ENCODE measurements at places on chromosomes 7 and 10.
A peak's percentile ranks its signal among the peaks of the same experiment; 100 is the strongest.

GRCh38 chr10:15868006-15868405 lies 7.7 kb upstream of the MINDY3 start:
- no peak for DNase-seq

DNA sequence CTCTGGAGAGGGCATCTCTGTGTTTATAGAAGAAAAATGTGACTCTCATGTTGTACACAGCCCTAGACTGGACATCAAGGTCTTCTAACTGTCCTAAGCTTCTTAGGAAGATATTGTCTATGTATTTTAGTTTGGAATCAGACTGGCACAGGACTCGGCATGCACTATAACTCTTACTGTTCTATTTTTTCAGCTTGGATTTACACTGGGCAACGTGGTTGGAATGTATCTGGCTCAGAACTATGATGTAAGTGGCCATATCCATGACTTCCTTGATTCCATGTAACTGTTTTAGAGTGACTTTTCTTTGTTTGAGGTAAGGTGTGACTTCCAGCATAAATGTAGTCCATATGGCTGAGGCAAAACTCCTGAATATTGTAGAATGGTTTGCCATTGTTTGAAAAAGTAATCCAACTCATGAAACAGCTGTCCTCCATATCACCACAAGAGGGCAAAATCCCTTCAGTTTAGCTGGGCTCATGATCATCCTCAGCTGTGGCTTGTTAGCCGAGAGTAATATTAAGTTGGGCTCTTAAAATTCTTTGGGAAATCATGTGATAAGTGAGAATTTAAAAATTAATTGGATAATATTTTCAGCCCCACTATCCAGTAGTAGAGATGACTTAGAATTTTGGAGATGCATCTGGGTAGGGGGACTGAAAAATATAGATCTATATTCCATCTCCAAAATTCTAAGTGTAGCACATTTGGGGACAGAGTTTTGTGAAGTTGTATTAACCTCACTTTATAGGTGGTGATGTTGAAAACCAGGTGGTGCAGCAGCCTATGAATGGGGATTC lies 10.4 kb downstream of the STMP1 start:
- no peak for DNase-seq

DNA sequence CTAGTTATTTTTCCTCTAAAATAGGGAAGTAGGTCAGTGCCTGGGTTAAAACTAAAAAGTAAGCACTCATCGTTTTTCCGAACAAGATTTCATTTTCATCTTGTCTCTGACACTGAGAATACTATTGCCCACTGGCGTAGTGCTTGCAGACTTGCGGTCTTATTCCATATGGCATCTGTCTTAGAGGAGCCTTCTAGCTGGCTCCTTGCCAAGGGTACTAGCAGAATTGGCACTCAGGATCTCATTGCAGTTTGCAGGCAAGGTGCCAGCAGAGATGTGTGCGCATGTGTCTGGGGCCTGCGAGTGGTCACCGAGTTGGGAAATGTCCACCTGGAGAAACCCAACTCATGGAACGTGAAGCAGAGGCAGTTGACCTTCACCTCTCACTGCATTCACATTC lies 143.4 kb downstream of the CELF2 start:
- DNase-seq: no peak

DNA sequence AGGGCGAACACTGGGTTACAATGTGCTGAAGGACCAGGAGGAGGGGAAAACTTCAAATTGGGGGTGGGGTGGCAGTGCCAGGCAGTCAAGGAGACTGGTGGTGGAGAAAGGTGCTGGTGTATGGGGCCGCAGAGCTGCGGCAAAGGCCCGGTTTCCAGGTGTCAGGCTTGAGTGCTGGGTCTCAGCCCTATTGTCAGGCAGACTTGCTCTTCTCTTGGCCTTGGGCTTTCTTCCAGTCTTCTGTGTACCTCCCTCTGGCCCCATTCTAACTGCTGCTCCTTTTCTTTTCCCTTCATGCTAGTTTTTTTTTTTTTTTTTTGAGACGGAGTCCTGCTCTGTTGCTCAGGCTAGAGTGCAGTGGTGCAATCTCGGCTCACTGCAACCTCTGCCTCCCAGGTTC lies 51.0 kb downstream of the POLR3A start:
- DNase-seq: no peak

DNA sequence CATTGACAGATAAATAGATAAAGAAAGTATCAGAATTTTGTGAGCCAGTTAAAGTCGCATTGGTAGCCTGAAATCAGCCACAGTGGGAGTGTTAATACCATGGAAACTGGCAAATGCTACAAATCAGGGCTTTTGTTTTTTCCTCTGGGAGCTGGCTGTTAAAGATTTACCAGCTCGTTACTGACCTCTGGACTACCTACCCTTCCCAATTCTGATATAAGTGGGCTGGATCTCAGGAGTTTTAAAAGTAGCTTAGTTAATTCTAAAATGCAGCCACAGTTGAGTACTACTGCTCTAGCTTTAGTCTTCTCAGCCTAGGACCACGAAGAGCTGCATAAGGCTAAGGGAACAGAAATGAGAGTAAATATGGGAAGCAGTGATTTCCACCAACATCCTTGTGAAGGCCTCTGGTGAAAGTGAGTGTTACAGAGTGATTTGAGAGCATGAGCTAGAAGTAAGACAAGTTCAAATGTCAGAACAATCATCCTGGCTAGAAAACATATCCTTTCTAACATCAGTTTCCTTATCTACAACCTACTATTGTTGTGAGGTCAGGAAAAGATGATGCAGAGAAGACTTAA lies 53.2 kb downstream of the A1CF start:
- DNase-seq: no peak

GRCh38 chr7:3094701-3095445 lies 51.2 kb upstream of the CARD11 start:
- DNase-seq: no peak

- no peak for DNase-seq
Observed at GRCh38 chr10:73061743-73062142, 34.9 kb downstream of the P4HA1 start.

DNA sequence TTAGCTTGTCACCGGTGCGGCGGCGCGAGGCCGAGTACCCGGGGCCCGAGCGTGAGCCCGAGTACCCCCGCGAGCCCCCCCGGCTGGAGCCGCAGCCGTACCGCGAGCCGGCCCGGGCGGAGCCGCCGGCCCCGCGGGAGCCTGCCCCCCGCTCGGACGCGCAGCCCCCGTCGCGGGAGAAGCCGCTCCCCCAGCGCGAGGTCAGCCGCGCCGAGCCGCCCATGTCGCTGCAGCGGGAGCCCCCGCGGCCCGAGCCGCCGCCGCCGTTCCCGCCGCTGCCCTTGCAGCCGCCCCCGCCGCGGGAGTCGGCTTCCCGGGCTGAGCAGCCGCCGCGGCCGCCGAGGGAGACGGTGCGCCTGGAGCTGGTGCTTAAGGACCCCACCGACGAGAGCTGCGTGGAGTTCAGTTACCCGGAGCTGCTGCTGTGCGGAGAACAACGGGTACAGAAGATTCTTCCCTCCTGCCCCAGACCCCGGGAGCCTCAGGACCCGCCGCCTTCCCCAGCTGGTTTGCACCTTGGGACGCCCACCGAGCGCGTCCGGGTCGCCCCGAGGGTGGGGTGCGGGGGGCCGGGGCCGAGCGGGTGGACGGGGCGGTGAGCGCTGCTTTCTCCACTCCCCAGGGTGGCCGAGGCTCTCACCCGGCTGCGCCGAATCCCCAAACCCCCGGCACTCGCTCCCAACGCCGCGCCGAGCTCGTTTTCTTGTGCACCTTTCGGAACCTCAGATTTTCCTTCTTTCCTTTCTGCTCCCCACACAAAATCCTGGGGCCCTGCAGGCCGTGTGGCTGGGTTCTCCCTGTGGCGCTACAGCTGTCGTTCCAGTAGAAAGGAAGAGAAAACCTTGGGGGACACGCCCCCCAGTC lies 708 bp downstream of the UBN2 start:
- no peak for DNase-seq

- DNase-seq: no peak
Observed at GRCh38 chr10:784403-785088, 95.1 kb upstream of the DIP2C start.

- no peak for DNase-seq
Observed at GRCh38 chr7:105269397-105269796, 119.3 kb downstream of the SRPK2 start.

DNA sequence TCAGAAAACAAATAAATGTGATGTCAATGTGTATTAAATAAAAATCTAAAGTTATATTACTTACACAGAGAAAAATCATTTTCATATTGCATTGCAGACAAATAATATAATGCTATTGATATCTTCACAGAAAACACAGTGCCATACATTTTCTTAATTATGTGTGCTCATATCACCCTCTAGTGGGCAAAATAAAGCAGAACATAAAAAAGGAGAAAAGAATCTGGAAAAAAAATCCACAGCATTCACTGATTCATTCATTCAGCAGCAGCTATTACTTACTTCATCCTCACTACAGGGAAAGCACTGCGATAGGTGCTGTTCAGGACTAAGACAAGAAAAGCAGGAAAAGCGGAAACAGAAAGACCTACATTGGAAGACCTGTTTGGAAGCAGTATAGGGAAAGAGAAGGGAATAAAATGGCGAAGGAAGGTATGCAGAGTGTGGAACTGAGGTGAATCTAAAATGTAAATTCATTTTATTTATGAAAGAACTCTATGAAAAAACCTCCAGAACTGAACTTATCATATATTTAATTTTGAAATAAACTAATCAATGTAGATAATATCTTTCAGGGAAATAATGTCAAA lies 73.2 kb downstream of the POT1 start:
- DNase-seq: no peak

GRCh38 chr7:98930921-98931320 lies 52.6 kb downstream of the TRRAP start:
- DNase-seq: no peak

GRCh38 chr7:146397141-146397540 lies 280.5 kb downstream of the CNTNAP2 start:
- no peak for DNase-seq

- DNase-seq: no peak
Observed at GRCh38 chr10:36271627-36272340, 629.7 kb upstream of the FZD8 start.

DNA sequence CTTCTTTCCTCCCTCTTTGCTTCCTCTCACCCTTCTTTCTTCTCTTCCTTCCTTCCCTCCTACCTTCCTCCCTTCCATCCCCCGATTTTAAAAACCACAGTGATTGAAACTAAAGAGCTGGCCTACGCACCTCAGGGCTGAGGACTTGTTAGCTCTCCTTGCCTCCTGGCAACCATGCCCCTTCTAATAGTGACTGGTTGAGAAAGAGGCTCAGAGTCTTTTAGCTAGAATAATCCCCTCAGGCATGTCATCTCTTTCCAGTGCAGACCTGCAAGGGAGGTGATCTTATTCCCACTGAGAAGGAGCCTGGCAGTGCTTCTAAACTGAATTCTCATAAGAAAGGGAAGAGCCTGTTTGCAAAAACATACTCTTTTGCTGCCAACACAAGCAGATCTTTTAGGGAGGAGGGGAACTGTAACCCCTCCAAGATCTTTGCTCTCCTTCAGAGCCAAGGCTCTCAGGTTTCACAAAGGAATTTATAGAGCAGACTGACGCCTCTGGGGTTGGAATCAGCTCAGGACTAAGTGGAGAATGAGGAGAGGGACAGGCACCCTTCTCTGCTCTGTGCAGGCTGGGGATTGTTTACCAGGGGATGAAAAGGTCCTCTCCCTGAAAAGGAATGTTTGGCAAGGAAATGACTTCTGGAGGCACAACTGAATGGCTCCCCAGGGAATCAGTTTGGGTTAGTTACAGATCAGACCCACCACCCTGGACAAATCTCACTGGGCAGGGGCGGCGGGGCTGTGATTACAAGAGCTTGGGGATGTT lies 9.4 kb upstream of the ANKRD1 start:
- no peak for DNase-seq

- DNase-seq: peak; percentile 57
Observed at GRCh38 chr7:140653319-140654108, 12.9 kb upstream of the DENND2A start.

DNA sequence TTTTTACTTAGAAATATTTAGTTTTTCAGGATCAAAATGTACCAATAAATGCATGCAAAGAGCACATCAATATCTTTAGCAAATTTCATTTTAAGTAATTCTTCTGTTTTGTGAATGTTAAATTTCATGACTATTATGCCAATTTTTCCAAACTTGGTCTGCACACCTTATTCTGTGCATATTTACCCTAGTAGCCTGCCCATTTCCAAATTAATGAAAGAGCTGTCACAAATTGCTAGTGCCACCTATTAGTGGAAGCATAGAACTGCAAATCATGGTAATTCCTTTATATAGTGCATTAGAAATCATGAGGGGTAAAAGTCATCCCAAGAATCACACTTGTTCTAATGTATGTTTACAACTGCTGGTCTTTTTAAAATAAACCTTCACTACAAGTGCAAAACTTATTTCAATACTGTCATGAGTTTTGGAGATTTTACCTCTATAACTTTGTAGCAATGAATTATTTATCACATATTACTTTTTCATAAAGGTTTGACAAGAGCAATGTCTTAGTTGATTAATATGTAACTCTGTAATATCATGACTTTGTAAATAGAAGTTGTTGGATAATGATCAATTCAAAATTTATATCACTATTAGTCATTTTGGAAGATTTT lies 5.7 kb downstream of the SEMA3A start:
- DNase-seq: no peak

DNA sequence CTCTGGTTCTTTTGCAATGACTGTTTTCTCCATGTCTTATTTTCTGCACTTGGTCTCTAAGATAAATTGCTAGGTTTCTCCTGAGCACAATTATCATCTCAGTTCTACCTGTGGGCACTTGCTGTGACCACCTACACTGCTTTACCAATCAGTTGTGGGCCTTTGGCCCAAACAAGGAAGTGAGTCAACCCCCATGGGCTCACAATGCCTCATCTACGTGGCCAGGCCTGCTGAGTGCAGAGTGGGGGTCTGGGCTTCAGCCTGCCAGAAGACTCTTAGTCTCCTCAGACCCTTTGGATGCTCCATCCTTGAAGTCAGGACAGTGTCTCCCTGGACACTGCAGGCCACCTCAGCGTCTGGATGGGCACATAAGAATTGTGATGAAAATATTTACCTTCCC lies 20.3 kb downstream of the SCART1 start:
- no peak for DNase-seq

DNA sequence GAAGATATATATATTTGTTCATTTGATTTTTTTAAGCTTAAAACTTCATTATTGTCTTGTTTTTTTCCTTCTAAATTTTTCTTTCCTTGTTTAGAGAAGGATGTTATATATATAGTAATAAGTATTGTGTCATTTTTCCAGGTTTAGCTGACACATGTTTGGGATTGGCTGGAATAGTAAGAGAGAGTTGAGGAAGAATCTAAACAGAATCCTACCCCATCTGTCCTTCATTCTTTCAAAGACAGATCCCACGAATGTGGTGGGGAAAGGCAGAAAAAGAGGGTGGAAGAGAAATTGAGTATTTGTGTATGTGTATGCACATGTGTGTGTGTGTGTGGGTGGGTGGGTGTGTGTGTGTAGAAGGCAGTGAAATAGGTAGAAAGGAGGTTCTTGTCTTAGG lies 132.4 kb downstream of the SVIL start:
- no peak for DNase-seq

DNA sequence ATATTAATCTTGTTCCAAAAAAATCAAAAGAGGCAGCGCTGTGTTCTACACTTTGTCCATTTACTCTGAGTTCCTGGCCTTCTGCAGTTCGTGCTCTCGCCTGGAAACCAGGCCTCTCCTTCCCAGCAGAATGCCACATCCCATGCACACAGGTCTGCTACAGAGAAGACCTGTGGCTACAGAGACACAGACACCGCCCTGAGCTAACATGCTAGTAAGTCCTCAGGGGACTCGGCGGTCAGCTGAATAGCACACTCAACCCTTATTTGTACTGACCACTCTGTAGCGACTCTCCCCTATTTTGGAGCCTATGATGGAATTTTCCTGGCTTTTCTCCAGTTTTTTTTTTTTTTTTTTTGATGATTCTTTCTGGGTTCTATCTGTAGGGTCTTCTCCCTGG lies 12.8 kb downstream of the CREB3L2 start:
- no peak for DNase-seq

Data from NCI-H187 treated with DMSO at 0.1 percent for 48 hours (cell line).